NCI-H187 (cell line): ENCODE measurements at places on chromosomes 4 and X.

- no peak for DNase-seq
These were observed 47.5 kb upstream of the NDP start for GRCh38 chrX:44020693-44021092.

DNA sequence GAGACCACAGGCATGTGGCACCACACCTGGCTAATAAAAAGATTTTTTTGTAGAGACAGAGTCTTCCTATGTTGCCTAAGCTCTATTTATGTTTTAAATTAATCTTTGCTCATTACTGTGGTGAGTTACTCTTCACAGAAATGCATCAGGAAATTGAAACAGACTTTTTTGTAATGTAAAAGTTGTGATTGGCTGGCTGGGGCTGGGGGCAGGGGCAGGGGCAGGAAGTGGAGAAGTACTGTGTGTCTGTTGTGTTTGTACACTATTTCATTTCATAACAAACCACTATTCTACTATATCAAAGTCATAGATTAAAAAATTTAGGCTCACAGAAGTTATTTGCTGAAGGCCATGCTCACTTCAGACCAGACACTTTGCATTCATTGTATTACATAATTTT lies 19.1 kb upstream of the ABRAXAS1 start:
- DNase-seq, result no peak

DNA sequence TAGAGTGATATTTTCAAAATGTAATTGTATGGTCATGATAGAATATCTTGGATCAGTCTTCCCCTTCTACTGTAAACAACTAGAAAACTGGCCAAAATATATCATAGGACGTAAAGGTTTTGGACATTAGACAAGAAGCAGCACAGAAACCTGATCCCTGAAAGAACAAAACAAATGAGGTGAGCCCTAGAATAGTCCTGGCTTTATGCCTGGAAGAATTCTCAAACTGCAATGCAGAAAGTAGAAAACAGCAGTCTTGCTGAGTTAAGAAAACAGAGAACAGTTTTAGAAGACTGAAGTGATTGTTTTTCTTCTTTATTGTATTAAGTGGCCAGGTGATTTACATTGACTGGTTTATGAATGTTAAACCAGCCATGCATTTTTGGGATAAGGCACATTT lies 19.5 kb downstream of the NSUN7 start:
- no peak for DNase-seq

DNA sequence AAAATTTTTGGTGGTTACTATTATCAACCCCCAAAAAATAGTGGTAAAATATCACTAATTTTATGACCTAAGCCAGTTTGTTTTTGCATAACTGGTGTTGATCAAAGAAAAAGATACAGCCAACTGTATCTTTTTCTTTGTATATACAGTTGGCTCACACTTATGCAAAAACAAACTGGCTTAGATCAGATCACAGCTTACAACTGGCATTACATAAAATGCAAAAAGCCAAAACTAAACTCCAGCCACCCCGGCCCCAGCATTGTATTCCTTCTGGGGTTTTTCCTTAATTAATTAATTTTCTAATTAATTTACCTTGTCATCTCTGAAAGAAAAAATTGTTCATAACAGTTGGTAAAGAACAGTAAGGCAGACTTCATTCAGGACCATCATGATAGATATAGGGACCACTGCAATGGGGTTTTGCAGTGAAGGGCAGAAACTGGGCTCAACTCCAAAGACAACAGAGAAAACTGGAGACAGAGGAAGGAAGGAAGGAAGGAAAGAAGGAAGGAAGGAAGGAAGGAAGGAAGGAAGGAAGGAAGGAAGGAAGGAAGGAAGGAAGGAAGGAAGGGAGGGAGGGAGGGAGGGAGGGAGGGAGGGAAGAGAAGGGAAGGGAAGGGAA lies 202.1 kb downstream of the HNRNPD start:
- DNase-seq, result no peak

DNA sequence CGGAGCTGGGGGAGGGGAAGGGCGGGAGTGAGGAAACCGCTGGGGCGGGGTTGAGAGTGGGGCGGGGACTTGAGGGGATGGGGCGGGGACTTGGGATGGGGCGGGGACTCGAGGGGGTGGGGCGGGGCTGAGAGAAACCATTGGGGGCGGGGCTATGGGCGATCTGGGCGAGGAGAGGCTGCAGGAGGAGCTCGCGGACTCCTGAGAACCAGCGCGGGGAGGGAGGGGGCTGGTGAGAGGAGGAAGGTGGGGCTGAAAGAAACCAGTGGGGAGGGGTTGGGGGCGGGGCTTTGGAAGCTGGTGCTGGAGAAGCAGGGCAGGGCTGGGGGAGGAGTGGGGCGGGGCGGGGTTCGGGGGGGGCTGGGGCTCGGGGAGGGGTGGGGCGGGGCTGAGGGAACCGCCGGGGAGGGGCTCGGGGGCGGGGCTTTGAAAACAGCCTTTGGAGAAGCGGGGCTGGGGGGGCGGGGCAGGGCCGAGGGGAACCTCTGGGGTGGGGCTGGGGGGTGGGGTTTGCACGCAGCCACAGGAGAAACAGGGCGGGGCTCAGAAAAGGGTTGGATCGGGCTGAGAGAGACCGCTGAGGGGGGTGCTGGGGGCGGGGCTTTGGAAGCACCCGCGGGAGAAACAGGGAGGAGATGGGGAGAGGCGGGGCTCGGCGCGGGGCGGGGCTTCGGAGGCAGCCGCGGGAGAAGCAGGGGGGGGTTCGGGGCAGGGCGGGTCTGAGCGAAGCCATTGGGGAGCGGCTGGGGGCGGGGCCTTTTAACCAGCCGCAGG lies 777 bp upstream of the EOLA2 start:
- DNase-seq, result peak; percentile 92

GRCh38 chr4:184636897-184637296 lies 12.3 kb downstream of the CASP3 start:
- DNase-seq, result no peak
